ENCODE measurements at places on chromosomes 3 and 15.
A peak's percentile ranks its signal among the peaks of the same experiment; 100 is the strongest.

DNA sequence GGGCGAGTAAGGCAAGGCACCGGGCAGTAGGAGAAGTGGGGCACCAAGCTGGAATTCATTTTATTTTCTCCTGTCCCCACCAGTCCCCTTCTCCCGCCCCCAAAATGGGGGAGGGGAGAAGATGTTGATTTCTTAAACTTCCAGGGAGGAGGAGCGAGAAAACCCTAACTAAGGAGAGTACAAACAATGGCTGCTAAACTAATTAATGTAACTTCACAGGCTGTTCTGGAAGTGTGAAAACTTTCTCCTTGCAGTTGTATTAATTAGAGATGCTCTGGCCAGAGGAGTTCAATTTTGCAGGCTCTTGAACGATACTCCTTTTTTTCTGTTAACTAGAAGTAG is 11.5 kb downstream of the ZIC4 start:
- no peak for DNase-seq

- no peak for DNase-seq
Measured at GRCh38 chr3:140258222-140258724, 323.3 kb downstream of the CLSTN2 start.

DNA sequence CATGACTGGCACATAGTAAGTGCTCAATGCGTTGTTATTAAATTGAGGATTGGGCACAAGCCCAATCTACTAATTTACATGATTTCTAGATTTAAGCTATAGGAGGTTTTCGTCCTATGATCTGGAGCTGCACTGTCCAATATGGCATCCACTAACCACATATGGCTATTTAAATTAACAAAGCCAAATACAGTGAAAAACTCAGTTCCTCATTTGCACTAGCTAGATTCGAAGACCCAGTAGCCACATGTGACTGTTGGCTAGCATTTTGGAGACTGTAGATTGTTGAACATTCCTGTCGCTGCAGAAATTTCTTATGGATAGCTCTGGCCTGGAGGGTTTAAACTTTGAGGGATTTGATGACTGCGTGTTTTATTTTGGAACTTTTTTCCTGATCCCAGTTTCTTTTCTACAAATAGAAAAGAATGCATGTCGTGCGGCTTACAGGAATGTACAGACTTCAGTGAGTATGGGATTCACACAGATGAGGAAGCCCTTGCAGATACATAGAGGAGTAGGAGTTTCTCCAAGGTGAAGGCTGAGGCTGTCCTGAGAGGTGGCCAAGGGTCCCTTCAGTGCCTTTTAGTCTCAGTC is 82.8 kb downstream of the SLCO3A1 start:
- peak; percentile 30 for DNase-seq

- DNase-seq = peak; percentile 40
Measured at GRCh38 chr15:74958320-74958907, 1.8 kb upstream of the RPP25 start.

GRCh38 chr3:197031315-197032285 is 2.0 kb upstream of the MELTF start:
- DNase-seq = peak; percentile 100

DNA sequence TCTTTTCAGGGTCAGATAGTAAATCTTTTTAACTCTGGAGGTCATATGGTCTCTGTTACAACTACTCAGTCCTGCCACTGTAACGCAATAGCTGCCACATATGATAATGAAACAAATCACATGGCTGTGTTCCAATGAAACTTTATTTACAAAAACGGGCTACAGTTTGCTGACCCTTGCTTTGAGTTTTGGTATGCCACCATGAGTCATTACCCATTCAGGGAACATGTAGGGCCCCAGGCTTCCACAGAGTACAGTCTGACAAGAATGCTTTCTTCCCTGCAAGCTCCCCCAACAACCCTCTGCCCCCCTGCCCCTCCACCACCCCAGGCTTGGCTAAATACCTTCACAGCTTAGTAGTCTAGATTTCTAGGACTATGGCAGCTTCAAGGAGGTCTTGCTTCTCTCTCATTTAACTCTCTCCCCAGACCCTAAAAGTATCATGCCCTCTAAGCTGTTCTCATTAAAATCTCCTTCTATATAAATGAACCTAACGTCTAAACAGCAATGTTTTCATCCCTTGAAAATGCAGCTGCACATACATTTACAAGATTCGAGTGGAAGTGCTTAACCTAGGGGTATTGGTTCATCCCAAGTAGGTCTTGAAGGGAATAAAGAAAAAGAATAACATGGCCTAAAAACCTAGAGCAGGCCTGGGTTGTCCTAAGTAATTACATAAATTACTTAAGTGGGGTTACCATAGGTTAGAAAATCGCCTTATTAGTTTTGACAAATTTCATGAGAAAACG is 117.8 kb upstream of the PRICKLE2 start:
- no peak for DNase-seq

- no peak for DNase-seq
Measured at GRCh38 chr3:167712445-167712844, 22.2 kb downstream of the PDCD10 start.

- DNase-seq = no peak
Measured at GRCh38 chr15:88072598-88073390, 183.7 kb downstream of the NTRK3 start.

GRCh38 chr3:101117980-101118379 is 124.8 kb upstream of the ABI3BP start:
- DNase-seq = no peak

GRCh38 chr3:47884603-47885002 is 81.7 kb downstream of the DHX30 start:
- no peak for DNase-seq

DNA sequence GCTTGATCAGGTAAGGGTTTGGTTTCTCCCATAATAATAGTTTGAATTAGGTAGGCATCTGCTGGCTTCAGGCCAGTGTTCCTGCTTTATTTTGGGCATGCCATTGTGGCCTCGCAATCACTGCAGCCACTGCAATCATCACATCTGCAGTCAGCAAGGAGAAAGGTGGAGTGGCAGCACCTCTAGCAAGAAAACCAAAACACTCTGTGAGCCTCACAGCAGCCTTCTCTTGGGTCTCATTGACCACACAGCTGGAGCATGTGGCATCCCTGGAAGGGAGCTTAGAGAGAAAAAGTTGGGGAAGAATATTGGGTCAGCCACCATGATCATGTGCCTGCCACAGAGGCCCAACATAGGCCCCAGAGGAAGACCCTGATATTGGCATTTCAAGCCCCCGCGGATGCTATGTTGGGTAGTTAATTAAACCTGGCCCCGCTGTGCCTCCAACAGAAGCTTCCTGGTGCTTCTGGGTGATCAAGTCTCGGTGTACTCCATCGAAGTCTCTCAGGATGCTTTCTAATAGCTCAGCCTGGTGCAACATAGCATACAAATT is 158.0 kb upstream of the UBE2E1 start:
- DNase-seq = no peak

GRCh38 chr3:100368441-100368840 is 32.4 kb downstream of the TOMM70 start:
- no peak for DNase-seq

- DNase-seq = no peak
Measured at GRCh38 chr15:69357773-69358771, 56.1 kb upstream of the KIF23 start.

DNA sequence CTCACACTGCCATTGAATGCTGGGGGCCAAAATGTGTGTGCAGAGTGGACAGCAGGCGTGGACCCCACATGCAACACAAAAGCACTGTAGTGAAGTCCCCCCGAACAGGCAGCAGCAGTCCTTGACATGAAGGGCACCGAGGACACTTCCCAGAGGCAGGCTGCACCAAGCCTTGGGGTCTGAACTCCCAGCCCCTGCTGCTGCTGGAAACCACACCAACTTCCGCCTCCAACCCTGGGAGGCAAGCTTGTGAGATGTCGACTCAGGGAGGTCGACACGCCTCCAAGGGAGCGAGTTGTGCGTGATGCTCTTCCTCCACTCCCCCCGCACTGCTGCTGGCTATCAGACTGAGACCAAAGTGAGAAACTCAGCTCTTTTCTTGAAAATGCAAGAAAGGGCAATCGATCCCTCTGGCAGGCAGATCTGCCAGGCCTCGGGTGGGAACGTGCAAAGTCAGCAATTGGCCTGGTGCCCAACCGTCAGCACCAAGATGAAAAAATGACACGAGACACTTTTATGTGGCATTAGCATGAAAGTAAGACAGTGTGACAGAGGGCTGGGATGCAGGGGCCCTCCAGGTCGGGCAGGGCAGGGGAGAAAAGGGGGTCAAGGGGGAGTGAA is 43.6 kb downstream of the WHAMM start:
- no peak for DNase-seq

DNA sequence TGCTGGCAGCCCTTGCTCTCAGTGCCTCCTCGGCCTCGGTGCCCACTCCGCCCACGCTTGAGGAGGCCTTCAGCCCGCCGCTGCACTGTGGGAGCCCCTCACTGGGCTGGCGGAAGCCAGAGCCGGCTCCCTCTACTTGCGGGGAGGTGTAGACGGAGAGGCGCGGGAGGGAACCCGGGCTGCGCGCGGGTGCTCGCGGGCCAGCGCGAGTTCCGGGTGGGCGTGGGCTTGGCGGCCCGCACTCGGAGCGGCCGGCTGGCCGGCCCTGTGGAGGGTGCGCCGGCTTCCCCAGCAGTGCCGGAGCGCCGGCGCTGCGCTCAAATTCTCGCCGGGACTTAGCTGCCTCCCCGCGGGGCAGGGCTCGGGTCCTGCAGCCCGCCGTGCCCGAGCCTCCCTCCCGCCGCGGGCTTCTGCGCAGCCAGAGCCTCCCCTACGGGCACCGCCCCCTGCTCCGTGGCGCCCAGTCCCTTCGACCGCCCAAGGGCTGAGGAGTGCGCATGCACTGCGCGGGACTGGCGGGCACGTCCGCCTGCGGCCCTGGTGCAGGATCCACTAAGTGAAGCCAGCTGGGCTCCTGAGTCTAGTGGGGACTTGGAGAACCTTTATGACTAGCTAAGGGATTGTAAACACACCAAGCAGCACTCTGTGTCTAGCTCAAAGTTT is 231.5 kb downstream of the EFHB start:
- DNase-seq = no peak

- no peak for DNase-seq
Measured at GRCh38 chr15:72096796-72097195, 21.2 kb downstream of the MYO9A start.

DNA sequence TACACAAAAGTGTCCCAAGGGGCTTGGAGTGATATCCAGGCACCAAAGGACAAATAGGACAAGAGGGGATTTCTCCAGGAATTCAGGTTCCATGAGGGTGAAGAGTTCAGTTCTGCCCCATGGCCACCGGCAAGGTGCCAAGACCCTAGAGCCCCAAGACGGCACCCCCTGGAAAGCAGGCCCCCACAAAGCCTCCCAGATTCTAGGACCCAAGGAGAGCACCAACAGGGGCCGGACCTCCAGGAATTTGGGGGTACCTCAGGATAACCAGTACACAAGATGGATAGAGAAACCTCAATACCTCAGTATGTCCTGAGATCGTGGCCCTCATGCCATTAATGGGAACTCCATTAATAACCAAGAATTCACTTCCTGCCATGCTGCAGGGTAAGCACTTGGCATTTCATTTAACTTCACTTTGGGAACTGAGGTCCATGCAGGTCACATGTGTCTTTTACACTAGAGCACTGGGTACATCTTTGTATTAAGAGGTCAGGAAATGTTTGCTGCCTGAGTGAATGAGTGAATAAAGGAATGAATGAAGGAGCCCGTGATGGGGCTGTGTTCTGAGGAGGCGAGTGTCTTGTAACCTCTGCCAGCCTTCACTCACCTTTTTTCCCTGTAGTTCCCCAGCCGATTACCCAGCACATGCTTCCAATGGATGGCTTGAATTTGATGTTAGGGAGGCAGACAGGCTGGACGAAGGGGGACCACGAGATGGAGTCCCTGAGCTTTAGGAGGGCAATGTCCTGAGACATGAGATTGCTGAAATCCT is 15.5 kb upstream of the PRSS50 start:
- DNase-seq = no peak

DNA sequence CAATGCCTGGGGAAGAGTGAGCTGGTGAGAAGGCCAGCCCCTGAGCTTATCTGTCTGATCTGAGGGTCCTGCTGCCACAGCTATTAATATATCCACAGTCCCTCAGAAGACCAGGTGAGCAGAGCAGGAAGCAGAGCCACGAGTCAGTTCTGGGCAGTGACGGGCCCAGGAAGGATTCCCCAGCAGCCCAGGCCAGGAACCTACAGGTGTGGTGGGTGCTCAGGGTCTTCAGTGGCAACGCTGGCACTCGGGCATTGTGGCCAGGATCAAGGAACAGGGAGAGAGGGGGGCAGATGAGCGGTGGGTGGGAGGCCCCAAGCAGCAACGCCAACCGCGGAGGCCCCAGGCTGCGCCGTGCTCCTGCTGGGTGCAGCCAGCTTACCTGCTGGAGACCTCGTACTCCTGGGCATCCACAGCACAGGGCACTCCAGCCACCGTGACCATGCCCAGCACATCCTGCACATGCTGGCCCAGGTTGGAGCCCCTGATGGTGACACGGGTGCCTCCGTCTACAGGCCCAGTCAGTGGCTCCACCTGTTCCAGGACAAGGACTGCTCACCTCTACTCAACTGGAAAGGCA is 12.3 kb downstream of the PLXNB1 start:
- DNase-seq = no peak

GRCh38 chr3:40771112-40771511 is 246.4 kb downstream of the ZNF621 start:
- no peak for DNase-seq

DNA sequence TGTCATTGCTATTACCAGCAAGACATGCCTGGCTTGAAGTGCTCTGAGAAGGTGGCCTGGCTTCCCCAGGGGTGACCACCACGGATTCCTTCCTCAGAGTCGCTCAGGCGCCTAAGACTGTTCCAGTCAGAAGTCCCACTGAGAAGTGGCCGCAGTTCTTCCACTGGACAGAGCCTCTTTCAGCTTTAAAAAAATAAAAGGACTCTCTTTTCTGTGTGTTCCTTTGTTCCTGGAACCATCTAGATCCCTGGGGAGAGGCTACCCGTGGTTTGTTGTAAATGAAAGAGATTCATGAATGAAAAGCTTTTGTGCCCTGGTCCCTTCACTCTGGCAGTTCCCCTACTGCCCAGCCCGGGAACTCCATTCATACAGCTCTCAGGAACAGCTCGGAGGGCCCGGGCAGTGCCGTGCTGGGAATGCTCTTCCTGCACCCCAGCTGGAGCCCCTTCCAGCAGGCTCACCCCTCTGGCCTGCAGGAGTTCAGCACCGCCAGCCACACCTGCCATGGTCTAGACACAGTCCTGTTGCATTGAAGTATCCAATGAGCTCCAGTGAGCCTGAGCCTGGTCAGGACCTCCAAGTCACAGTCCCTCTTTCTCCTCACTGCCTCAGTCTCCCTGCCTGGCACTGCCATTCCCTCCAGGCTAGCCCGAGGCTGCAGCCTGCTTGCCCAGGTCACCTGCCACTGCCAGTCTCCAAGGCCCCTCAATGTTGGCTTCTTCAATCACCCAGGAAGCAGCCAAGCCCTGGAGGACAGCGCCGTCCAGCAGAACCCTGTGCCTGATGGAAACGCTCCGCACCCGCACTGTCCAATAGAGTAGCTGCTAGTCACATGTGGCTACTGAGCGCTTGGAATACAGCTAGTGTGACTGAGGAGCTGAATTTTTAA is 75.4 kb downstream of the XXYLT1 start:
- DNase-seq = no peak

GRCh38 chr3:130992344-130992743 is 34.3 kb downstream of the ASTE1 start:
- DNase-seq = no peak

All from CD14-positive monocyte (primary cell).